ENCODE measurements at places on chromosomes 3 and 15. TPM values are rescaled to one million over a fixed set of nuclear protein-coding genes. Genes with fewer than 3 reads are reported as not detected.

The SI gene
- total RNA-seq, result not detected

The OR5K2 gene
- not detected for total RNA-seq

The CHD2 gene
- total RNA-seq, result 68.8 TPM

The AMT gene
- 0.73 TPM for total RNA-seq

Data from subcutaneous preadipocyte (primary cell).